Muscle of arm (tissue), 14 donors: ENCODE measurements at places on chromosomes 7 and 10. TPM values are rescaled to one million over a fixed set of nuclear protein-coding genes. Genes with fewer than 3 reads are reported as not detected.

SEMA4G gene
- polyA plus RNA-seq, result 5.6 TPM

- DNase-seq, result no peak
These were observed 213.6 kb upstream of the FZD1 start for GRCh38 chr7:91050677-91051076.

FAM25G gene
- not detected for polyA plus RNA-seq

DNA sequence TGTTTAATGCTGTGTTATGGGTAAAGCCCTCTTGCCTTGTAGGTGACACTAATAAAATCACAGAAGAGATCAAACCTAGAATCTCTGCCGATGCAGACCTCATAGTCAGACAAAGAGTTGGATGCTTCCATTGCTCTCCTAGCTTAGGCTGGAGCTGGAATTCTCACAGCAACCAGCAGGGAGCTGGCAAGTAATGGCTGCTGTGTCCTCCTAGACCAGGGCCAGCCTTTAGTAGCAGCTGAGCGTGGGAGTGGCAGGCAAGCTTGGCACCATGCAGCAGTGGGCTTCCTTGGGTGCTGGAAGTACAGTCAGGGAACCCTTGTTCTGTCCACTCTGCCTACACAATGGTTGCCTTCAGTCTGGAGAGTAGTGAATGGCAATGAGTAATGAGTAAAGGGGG lies 598.3 kb upstream of the GALNT17 start:
- DNase-seq, result no peak

GRCh38 chr7:105654095-105654686 lies 72.9 kb upstream of the EFCAB10 start:
- DNase-seq, result no peak

GRCh38 chr10:126895214-126895781 lies 9.9 kb upstream of the DOCK1 start:
- DNase-seq, result no peak

- peak; percentile 12 for DNase-seq
These were observed 251.5 kb downstream of the LRMDA start for GRCh38 chr10:75682649-75683557.

DNA sequence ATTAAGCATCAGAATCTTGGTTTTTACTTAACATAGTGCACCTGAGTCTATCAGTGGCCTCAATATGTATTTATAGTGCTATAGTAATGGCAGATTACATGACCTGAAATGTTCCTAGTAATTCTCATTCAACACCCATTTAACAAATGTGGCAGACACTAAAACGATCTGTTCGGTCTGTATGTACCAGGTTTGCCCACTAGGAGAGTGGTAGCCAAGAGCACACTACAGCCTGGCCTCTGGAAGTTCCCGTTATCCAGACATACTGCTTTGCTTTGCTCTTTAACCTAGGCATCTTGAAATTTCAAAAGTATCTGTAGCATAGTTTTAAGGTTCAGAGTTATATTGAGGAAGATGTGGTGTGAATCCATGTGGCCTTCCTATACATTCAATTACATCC lies 395.7 kb upstream of the NRG3 start:
- no peak for DNase-seq

DNA sequence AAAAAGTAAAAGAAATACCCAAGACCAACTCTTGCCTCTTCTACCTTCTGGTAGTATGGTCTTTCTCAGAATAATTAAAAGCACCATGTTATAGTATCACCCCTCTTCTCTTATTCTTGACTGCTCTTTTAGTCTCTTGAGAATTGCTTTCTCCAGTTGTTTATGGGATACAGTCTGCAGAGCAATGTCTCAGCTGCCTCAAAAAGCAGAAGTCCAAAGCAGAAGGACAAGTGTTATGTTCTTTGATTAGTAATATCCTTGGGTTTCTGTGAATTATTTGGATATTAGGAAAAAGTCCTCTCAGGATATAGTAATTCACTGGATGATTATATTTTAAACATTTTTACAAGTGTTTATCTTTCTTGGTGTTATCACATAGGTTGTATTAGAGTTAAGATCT lies 7.4 kb downstream of the TAS2R41 start:
- DNase-seq, result no peak

- DNase-seq, result no peak
These were observed 27.9 kb downstream of the ADCYAP1R1 start for GRCh38 chr7:31079824-31080511.

DNA sequence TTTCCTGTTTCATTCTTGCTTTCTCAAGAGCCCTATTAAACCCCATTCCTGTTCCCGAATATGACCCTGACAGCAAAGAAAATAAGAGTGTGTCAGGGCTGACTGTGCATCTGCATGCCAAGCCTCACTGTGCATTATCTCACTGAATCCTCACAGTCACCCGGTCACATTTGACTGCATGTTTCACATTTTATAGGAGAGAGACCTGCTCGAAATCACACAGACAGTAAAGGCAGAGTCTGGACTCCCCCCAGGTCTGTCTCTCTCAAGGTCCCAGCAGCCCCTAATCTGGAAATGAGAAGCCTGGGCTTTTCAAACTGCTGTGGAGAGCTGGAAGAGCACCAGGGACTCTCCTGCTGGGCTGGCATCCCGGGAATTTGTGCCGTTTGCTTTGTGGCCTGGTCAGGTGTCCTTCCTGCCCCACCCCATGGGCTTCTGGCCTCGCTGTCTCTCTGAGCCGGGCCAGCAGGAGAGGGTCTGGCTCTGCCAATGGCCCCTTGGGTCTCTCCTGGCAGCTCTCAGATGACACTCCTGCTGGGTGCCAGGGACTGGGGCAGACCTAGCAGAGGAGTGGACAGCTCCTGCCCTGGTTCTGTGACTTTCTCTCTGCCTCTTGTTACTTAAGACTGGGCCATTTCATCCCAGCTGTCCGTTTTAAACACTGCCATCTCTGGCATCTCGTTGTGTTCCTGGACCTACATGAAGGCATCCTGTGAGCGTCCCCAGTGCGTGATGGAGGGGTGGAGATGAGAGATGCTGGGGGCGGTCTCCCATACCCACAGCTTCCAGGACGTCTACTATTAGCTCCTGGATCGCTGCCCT lies 173.6 kb downstream of the ARHGAP12 start:
- no peak for DNase-seq

GPR85 gene
- 1.2 TPM for polyA plus RNA-seq

DNA sequence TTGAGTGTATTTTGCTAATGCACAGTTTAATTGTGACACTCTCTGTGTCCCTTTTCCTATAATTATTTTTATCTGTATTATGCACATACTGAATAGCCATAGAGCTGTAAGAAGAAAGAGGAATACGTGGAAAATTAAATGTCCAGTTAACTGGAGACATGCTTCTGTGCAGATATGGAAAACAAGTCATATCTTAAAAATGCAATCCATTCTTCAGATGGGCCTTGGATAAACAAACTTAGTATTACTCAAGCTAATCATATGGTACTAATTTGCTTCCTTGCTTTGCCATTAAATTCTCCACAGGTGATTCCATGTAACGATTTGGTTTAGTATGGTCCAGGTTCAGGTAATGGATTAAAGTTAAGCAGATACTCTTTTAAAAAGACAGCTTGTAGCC lies 201.2 kb upstream of the CELF2 start:
- DNase-seq, result no peak

LRRC27 gene
- 7.4 TPM for polyA plus RNA-seq

AOAH gene
- polyA plus RNA-seq, result 11.4 TPM

AKR1C2 gene
- polyA plus RNA-seq, result 13.8 TPM

TUBAL3 gene
- not detected for polyA plus RNA-seq

GRCh38 chr7:79317728-79318127 lies 135.7 kb downstream of the MAGI2 start:
- peak; percentile 17 for DNase-seq

GTF2IRD1 gene
- polyA plus RNA-seq, result 38.0 TPM

- no peak for DNase-seq
These were observed at the start of gene DNTT for GRCh38 chr10:96304230-96304629. DNTT (plus strand) TSS chr10:96304434; CDS start chr10:96304498, 64 bp downstream.

DNA sequence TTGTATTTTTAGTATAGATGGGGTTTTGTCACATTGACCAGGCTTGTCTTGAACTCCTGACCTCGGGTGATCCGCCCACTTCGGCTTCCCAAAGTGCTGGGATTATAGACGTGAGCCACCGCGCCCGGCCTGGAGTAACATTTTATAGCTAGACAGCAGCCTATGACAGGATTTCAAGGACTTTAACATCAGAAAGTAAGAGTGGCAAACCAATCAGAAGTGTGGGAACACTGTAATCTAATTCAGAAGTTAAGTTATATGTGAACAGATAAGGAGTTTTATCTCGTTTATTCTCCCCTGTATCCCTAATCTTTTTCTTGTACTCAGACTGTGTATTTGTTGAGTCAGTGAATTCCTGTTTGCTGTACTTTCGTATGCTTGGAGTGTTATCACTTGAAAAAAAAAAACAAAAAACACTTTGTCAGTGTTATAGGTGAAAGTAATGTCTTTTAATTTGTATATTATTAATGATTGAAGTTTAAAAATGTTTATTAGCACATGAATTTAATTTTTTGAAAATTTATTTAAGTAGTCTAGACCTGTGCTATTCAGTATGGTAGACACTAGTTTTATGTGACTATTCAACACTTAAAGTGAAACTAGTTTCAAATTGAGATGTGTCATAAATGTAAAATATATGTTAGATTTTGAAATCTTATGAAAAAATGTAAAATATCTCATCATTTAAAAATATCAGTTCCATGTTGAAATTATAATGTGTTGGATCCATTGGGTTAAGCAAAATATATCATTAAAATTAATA lies 38.6 kb downstream of the RSBN1L start:
- DNase-seq, result no peak

DNA sequence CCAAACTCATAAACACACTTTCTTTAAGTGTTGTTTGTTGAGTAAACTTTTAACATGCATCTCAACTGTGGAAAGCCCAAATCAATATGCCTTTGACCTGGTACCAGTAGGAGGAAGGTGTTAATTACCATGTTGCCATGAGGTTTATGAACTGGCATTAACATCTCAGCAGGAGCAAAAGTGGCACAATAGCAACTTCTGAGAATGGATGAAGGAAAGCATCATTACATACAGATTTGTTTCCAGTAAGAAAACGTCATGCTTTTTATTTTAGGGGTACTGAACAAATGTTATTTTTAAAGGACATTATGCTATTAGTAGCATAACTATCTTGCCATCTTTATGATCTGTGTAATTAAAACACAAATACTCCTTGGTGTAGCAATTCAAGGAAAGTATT lies 51.1 kb downstream of the ARMC3 start:
- DNase-seq, result no peak

DNA sequence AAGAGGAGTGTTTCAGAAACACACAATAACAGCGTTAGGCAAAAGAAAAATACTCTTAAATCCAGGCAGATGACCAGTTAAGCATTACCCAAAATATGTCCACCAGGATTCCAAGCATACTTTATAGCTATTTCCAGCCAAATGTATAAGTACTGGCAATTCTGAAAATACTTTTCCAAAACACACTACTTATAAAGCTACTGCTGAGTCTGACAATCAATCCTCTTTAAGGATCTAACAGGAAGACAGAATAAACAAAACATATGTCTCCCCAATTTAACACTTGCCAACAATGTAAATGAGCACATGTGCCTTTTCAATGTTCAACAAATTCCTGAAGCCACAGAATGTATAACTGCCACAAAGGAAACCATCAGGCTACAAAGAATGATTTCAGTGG lies 370.9 kb downstream of the SORCS1 start:
- DNase-seq, result no peak
